ENCODE measurements at places on chromosomes 11 and 22.

DNA sequence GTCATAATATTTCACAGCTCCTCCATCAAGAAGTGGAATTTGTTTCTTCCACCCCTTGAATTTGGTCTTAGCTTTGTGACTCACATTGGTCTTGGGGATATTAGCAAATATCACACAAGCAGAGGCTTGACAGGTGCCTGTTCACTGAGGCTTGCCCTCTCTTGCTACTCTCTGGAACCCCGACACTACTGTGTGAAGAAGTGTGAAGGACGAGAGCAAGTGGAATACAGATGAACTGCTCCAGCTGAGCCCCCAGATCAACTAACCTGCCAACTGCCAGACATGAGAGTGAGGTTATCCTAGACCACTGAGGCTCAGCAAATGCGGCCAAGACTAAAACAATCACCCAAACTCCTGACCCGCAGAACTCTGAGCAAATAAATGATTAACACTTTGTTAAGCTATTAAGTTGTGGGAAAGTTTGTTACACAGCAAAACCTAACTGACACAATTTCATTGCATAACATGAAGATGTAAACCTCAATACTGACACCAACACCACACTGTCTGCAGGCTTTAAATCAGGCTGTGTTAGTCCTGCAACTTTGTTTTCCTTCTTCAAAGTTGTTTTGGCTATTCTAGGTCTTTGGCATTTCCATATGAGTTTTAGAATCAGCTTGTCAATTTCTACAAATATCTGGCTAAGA, 142.5 kb downstream of the APOL5 start:
- DNase-seq: no peak

DNA sequence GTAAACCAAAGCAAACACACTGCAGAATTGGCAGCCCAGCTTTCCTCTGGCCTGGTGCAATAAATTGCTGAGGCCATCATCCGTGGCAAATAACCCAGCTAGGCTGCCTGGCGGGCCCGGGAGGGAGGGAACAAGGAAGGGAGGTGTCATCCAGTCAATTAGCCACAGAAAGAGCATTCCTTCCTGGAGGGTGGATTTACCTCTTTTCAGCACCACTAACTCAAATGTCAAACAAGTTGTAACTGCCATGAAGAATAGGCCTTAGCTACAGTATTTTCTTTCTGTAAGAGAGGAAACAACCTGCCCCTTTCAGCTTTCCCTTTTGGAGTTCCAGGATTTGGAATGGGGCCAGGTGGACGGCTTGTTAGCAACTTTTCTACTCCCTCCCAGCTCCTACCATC, 163.8 kb upstream of the BDNF start:
- DNase-seq: no peak

DNA sequence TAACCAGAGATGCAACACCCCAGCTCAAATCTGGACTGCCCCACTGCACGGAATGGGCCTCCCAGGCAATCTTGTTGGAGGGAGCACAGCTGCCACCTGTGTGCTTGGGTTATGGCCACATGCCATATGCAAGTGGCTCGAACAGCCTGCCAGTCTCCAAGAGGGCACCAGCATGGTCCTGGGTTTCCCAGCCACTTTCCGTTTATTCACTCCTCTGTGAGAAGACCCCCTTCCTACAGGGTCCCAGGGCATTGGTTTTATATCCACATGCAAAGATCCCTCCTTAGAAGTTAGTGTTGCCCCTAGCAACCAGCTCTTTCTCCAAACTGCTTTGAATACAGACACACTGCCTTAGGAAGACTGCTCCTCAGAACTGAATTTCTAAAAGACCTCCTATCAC, 487.8 kb downstream of the BUD13 start:
- no peak for DNase-seq

DNA sequence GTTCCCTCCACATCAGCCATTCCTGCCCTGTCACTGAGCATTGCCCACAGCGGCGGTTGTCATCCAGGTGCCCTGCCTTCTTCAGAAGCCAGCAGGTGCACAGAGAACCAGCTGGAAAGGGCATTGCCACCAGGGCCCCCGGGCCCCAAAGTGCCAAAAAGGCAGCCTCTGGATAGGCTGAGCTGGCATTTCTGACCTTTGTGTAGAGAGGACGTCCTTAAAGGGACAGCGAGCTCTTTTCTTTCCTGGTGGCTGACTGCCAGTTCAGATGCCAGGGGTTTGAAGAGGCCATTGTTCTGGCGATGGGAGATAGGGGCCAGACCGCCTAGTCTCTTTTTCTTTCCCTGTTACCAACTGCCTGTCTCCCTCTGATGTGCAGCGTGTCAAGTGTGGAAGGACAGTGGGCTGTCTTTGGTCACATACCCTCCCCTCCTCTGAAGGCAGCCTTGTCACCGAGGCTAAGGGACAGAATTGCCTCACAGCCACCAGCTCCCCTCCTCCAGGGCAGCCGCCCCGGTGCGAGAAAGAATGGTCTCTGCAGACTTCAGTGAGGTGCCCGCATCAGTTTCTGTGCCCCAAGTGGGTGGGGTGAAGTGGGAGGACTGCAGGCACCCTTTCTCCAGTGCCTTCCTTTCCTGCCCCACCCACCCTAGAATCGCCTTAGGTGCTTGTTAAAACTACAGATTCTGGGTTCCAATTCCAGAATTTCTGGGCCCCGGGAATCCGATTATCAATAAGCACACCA, 109.6 kb downstream of the SCN3B start:
- no peak for DNase-seq

DNA sequence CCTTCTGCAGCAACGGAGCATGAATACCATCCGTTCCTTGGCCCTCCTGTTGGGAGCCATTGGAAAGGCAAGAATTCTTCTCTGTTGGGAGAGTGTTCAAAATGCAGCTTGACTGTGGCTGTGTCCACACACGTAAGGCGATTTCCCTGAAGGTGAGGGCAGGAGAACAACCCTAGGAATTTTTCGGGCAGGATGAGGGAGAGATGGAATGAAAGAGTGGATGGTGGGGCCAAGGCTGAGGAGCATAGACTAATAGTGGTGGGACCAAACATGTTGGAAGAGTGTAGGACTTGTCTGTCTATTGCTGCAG, 924.9 kb downstream of the TBC1D22A start:
- DNase-seq: no peak

- DNase-seq: no peak
Measured at GRCh38 chr11:70503468-70504221, 105.3 kb downstream of the CTTN start.

DNA sequence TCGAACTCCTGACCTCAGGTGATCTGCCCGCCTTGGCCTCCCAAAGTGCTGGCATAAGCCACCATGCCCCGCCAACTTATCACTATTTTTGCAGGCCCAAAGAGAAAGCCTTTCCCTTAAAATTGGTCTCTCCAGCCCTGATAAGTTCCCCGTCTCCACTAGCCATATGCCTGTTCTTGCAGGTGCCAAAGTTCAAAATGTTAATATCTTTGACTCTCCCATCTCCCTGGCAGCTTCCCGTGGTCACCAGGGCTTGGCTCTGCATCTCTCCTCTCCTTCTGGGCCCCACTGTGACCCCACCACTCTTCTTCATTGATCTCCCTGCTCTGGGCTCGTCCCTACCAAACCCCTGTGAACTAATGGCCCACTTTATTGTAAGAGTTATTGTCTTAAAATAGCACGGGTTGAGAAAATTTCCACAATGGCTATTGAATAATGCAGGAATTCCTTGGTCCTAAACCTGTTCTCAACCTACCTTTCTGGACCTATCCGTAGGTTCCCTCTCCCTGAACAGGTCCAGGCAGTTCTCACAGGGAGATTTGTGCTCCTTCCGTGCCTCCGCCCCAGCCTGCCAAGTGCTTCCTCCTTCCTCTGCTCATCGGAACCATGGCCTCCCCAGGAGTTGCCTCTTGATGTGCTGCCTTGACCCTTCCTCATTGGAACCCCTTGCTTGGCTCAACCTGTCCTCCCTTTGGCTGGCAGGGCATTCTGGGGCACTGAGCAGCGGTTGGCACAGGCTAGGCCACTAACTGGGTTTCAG, 147.5 kb downstream of the DSCAML1 start:
- DNase-seq: no peak

DNA sequence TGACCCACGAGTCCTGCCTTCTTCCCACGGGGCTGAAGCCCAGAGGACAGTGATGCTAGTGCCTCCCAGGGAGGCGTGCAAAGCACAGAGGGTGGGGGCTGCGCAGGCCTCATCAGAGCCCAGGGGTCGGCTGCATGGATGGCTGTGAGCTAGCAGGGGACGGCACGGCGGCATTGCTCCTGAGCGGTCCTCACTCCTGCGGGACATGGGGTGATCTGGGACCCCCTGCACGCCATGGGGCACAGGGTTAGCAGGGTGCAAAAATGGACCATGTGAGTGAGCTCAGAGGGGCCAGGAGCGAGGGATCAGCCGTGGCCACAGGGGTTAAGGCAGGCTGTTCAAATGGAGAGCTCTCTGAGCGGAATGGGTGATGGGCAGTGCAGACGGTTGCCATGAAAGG, 138.3 kb downstream of the SNX19 start:
- no peak for DNase-seq

- DNase-seq: no peak
Measured at GRCh38 chr11:57363131-57364080, 17.5 kb downstream of the PRG3 start.

GRCh38 chr11:71364176-71364671, 84.0 kb downstream of the DHCR7 start:
- DNase-seq: no peak

DNA sequence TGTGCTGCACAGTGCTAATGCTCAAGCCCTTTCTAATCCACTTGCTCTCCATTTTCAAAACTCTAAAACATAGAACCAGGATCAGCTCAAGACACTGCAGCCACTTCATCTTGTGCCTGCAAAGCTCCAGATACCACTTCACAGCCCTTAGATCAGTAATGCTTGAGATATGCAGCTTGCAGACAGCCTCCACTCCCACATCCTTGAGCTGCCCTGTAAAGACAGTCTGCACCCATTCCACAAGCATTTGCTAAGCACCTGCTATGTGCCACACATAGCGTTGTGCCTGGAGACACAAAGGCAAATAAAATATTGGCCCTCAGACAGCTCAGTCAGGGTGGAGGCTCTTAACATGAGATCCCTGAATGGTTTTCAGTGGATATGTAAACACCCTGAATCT, 192.5 kb upstream of the SNX19 start:
- DNase-seq: no peak

DNA sequence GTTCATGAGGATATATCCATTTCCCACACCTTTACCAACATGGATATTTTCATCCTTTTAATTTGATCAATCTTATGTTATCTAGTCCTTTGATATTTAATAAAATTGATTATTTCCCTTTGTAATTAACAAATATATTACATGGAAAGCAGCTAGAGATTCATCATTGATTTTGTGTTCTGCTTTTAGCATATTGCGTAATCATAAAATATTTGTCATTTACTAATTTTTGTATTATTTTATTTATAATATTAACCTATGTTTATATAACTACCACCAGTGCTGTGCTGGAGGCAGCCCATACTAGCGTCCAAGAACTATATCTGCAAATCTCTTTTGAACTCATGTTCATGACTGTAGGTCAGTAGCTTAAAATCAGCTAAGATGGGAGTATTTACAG, 4.7 kb downstream of the OR8U1 start:
- DNase-seq: no peak

- no peak for DNase-seq
Measured at GRCh38 chr11:14894657-14895598, 2.9 kb upstream of the CYP2R1 start.

DNA sequence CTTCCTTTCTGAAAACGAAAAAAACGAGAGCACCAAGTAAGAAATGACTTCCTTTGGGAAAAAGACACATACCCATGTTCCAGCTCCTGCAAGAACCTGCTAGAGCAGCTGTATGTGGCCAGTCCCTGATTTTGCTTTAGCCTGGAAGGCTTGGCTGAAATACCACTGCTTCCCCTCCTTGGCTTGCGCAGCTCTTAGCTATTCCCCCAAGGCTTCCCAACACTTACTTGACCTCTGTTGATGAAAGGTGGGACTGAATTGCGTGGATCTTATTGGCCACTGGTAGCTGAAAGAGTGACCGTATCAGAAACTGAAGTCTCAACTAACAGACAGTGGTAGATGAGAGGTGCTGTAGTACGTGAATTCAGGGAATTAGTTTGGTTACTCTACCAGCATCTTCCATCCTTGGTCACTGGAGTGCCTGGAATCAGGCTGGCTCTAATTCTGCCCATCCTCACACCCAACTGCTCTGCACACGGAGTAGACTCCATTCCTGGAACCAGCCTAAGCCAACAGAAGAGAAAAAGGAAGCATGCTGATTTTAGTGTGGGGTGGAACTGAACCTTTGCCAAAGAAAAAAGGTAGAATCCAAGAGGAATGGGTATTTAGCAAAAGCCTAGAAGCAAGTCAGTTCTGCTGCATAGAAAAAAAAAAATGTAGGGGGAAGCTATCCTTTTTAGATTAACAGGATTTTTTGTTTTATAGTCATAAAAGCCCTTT, 73.8 kb upstream of the CRTAM start:
- DNase-seq: no peak

DNA sequence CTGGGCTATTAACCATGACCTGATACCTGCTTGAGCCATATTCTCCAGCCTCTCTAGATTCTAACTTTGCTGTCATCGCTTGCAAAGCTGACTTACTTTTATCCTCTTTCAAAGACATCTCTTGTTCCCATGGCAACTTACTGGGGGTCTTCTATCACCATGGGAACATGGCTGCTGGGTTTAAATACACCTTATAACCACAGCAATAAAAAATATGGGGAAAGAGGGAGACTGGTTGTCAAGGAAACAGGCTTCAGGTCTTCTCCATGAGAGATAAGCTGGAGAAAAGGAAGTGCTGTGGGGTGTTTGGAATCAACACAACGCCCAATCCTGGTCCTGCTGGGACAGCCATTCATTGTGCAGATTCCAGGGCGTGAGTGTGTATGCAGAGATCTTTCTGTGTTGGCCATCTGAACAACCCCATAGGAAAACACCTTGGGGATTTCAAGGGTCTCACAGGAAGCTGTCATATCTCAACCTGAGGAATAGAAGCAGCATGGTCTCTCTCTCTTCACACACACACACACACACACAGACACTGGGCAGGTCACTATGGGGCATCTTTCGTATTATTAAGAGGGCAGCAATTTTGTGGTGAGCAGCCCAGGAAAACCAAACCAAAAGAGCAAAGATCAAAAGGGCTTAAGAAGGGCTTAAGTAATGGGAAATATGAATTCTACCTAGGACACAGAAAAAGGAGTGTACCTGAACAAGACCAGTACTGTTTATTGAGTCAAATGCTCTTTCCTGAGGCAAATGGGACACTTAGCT, 344.7 kb upstream of the NCAM1 start:
- DNase-seq: no peak

GRCh38 chr11:11020219-11020726, 162.4 kb upstream of the ZBED5 start:
- no peak for DNase-seq

DNA sequence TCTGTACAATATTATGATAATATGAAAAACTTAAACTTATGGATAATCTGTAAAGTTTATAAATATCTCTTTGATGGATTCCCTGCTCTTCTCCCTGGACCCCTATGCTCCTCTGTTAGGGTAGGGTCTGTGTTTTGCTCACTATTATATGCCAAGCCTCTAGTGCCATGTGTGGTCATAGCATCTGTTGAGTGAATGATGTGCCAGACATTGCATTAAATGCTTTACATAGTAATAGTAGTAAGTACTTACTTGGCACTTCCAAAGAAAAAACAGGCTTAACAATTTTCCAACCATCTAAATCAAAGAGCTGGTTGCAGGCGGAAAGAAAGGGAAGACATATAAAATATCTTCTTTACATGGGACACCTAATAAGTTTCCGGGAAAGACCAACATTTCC, 46.8 kb downstream of the LGR4 start:
- DNase-seq: no peak
